Smooth muscle cell of the umbilical artery (primary cell): ENCODE measurements at places on chromosomes 11 and 22. TPM values are rescaled to one million over a fixed set of nuclear protein-coding genes. Genes with fewer than 3 reads are reported as not detected.

Gene DRD2
- total RNA-seq = not detected in 2 replicates

Gene CALCB
- not detected in 2 replicates for total RNA-seq

Gene ANGPTL5
- not detected in 2 replicates for total RNA-seq

Gene MOGAT2
- total RNA-seq = not detected in 2 replicates

Gene LMNTD2
- total RNA-seq = 0.30 and 0.60 TPM in 2 replicates

Gene SYT7
- 0.59 and 11.1 TPM in 2 replicates for total RNA-seq

Gene TLCD5
- 14.0 and 15.8 TPM in 2 replicates for total RNA-seq

Gene PKDREJ
- under 0.01 TPM in 1 of 2 replicates, not detected in the other for total RNA-seq

Gene NF2
- 63.0 and 109 TPM in 2 replicates for total RNA-seq

Gene FADS1
- total RNA-seq = 138 and 140 TPM in 2 replicates

Gene CATSPER1
- total RNA-seq = not detected in 2 replicates

Gene ROBO4
- 0.30 and 0.46 TPM in 2 replicates for total RNA-seq

Gene MRGPRE
- total RNA-seq = not detected in 2 replicates

Gene CHST1
- 0.59 and 2.4 TPM in 2 replicates for total RNA-seq

Gene TRIM51
- total RNA-seq = not detected in 2 replicates

Gene MN1
- 0.55 and 1.8 TPM in 2 replicates for total RNA-seq

Gene CLDN5
- total RNA-seq = 0.74 and 0.89 TPM in 2 replicates

Gene RIC3
- total RNA-seq = not detected in 2 replicates

Gene MMP26
- not detected in 2 replicates for total RNA-seq

Gene CD3E
- total RNA-seq = not detected in 2 replicates

Gene SPDYC
- not detected in 2 replicates for total RNA-seq

Gene EMID1
- not detected in 2 replicates for total RNA-seq

Gene TBX10
- not detected in 2 replicates for total RNA-seq

Gene SYT9
- under 0.01 and 0.05 TPM in 2 replicates for total RNA-seq
